WERI-Rb-1 (cell line): ENCODE measurements at places on chromosomes 13 and 19.

DNA sequence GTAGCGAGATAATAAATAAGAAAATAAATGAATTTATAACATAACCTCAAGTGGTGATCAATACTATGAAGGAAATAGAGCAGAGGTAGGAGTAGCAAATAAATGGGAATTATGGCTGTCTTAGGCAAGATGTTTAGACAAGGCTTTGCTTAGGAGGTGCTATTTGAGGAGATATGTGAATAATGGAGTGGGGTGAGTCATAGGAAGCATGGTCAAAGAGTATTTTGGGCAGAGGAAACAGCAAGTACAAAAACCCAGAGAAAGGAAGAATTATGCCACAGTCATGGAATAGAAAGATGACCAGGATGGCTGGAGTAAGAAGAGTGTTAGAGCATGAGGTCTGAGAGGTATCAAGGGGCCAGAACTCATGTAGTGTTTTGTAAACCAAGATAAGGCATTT, 33.6 kb upstream of the LPAR6 start:
- DNase-seq = no peak

DNA sequence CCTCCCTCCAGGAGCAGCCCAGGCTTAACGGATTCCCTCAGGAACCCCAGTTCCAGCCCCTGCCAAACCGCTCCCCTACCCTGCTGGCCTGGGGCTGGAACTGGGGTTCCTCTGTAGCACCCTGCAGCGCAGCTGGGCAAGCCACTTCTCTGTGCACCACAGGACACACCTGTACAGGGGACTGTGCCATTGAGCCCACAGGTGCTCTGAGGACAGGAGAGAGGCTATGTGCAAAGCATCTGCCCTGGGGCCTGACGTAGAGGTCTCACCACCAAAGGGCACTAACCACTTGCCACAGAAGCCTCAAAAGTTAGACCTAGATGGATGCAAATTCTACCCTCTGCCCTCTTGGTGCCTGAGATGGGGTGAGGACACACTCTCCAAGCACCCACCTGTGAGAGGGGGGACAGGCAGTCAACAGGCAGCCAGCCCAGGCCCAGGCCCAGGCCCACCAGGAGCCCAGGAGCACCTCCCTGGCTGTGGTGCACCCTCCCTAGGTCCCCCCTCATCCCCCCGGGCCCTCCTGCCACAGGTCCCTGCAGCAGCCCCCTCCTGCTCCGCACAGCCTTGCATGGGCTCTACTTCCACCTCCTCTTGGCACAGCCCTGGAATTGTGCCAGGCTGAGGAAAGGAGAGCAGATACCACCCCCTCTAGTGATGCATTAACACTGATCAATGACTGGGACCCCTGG, 27.6 kb upstream of the SLC35E1 start:
- no peak for DNase-seq

DNA sequence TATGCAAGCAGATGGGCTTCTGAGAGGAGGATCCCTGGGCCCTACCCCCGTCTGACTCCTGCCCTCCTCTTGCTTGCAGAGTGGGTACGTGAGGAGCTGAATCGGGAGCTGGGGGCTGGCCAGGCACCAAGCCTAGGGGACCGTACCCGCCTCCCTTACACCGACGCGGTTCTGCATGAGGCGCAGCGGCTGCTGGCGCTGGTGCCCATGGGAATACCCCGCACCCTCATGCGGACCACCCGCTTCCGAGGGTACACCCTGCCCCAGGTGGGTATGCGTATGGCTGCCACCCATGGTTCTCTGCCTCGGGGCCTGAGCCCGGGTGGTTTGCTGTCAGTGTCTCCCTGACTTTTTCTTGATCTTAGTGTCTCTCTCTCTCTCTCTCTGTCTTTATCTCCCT, 10.4 kb downstream of the CYP2S1 start:
- no peak for DNase-seq

- peak; percentile 46 for DNase-seq
Observed at GRCh38 chr19:8335343-8336071, 7.6 kb downstream of the KANK3 start.

GRCh38 chr13:51241720-51242119, 19.5 kb downstream of the FAM124A start:
- no peak for DNase-seq

DNA sequence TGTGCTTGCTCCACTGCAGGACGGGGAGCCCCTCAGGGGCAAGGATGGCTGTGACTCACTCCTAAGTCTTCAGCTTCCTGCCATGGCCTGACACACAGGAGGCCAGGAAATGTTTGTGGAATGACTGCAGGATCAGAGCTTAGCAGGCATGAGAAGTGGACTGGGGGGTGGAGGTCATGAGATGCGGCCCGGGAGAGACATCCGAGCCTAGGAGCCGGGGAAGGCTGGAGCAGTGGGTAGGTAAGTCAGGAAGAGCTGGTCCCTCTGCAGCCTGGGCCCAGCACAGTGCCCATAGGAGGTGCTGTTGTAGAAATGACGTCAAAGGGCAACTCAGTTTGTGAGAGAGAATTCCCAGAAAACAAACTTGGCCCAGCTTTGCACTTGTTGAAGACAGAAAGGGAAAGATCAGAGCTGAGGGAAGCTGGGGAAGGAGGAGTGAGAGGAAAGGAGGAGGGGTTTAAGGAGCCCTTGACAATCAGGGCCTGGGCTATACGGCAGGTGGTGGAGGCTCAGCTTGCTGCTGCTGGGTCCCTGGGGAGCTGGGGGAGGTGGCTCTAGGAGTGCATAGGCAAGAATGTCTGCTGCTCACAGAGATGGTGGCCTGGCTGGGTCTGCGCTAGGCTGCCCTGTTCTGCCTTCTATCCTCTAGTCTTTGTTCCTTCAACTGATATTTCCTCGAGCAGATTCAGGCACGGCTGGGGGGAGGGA, 18.5 kb downstream of the POU2F2 start:
- DNase-seq = peak; percentile 87

DNA sequence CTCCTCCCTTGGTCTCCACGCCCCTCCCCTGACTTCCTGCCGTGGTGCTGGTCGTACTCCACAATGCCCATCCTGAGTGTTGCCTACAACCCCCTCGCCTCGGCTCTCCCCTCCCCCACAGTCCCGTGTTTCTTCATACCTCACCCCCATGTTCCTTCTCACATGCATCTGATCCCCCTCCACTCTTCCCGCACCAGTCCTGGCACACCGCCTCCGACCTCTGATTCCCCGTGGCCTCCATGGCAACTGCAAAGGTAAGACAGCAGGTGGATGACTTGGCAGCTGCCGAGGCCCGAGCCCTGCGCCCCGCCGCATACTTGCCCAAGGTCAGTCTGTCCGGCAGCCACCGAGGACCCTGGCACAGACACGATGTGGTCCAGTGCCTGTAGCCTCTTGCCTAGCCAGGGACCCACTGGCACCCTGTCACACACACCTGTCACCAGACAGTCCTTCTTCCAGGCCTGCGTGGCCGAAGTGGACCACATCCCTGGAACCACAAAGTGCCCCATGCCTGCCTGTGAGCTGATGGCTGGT, 16.1 kb upstream of the SDHAF1 start:
- no peak for DNase-seq

DNA sequence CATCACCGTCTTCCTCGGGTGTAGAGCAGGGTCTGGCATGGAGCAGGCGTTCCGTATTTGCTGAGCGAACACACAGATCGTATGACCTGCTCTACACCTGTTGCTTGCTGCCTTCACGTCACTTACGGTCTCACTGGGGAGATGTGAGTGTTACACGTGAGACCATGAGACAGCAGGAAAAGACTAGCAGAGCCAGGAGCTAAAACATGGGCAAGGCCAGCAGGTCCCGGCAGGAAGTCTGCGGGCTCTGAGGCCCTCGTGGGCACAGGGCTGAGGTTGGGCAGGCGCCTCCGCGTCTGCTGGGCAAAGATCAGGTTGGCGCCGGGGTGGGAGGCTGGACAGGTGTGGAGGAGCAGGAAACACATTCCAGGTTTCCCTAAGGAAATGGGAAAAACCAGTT, 19.7 kb upstream of the GTF3A start:
- no peak for DNase-seq

DNA sequence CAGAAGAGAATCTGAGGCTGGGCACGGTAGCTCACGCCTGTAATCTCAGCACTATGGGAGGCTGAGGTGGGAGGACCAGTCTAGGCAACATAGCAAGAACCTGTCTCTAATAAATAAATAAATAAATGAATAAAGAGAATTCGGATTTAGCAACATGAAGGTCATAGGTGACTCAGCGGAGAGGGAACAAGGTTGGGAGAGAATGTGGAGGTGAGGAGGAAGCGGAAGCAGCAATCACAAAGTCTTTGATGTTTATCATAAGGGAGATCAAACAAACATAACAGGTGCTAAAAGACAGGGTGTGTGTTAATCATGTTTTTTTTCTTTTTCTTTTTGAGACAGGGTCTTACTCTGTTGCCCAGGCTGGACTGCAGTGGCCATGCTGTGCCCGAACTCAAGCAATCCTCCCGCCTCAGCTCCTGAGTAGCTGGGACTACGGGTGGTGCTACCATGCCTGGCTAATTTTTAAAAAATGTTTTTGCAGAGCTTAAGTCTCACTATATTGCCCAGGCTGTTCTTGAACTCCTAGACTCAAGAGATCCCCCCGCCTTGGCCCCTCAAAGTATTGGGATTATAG, 16.3 kb downstream of the PBX4 start:
- DNase-seq = no peak
